ENCODE measurements at places on chromosomes 6 and 20. TPM values are rescaled to one million over a fixed set of nuclear protein-coding genes. Genes with fewer than 3 reads are reported as not detected.

The SPTLC3 gene
- total RNA-seq, result 5.9 TPM

The FOXF2 gene
- 29.3 TPM for total RNA-seq

The SLC35D3 gene
- total RNA-seq, result not detected

The DLK2 gene
- total RNA-seq, result under 0.01 TPM

The RSPH9 gene
- total RNA-seq, result 1.5 TPM

- no peak for DNase-seq
Measured at GRCh38 chr6:14478381-14479225, 361.0 kb downstream of the CD83 start.

GRCh38 chr6:78947962-78948361, 80.6 kb downstream of the IRAK1BP1 start:
- peak; percentile 65 for DNase-seq

GRCh38 chr6:43995137-43995536, 132.1 kb downstream of the MRPL14 start:
- DNase-seq, result no peak

DNA sequence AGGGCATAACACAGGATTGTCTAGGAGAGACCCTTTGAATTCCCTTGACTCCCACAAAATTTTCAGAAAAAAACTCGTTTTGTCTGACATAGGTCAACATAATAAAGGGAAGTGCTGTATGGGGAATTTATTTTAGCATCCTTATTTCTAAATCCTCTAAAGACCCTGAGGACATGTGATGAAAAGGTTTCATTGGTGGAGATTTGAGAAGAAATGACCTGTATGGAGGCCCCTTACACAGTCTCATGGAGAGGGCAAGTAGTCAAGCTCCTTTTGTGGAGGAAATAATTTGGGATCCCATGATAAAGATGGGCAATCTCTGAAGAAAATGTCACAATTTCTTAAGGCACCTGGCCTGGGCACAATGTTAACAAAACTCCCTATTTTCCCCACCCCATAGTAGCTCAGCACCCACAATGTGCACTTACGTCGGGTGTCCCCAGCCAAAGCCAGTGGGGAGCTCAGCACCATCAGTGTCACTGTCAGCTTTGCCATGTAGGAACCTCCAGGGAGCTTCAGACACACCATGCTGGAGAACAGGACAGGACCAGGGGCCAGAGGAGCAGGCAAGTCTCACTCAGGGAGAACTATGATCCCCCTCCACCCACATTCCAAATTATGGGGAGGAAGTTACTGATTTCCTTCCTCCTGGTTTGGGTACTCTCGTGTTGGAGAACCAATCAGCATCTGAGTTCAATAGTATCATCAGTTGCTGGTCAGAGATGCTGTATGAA, at the start of gene HLA-DRB5:
Gene HLA-DRB5 (minus strand): TSS at position 591 of the 734 bp plus-strand sequence. CDS start 63 bp downstream, at position 528.
- DNase-seq, result no peak

GRCh38 chr6:100035873-100036653, 42.0 kb upstream of the MCHR2 start:
- no peak for DNase-seq

- DNase-seq, result no peak
Measured at GRCh38 chr6:37052027-37052628, 46.7 kb downstream of the FGD2 start.

GRCh38 chr6:13407709-13408695, 79.4 kb downstream of the GFOD1 start:
- peak; percentile 93 for DNase-seq

GRCh38 chr20:40255365-40255764, 433.7 kb downstream of the MAFB start:
- peak; percentile 34 for DNase-seq

DNA sequence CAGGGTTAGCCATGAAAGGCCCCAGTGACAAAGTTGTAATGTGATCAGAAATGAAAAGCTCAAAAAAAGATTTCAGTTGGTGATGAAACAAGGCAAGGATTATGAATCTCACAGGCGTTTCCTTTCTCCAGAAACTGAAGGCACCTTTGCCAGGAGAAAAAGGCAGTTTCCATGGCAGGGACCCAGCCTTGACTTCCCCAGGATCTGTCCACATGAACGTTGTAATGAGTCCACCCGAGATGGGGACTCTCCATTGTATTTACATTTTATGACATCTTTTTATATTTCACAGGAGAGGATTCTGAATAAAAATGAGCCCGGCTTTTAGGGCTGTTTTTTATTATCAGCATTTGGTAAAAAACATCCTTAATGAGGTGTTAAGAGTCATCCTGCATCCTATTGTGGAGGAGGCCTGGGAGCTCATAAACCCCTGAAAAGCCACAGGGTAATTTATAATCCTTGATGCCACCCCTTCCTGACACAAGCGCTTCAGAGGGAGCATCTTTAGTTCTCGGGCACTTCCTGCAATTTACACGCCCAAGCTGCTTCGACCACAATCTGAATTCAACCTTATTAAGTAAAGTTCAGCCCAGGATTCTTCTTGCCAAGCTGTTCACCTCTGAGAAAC, 74.1 kb upstream of the SALL4 start:
- DNase-seq, result no peak

Measured in fibroblast of lung (primary cell).